Right cardiac atrium (tissue), 5 donors: ENCODE measurements at places on chromosomes 3 and 15.

- no peak for DNase-seq
These were observed 195.3 kb downstream of the ITPR1 start for GRCh38 chr3:4688411-4688810.

GRCh38 chr15:99402014-99402729 is 150.9 kb downstream of the LRRC28 start:
- DNase-seq = peak; percentile 19

GRCh38 chr3:184379358-184380184 is at the start of gene CHRD:
CHRD (plus strand) TSS chr3:184380054; CDS start chr3:184380319, 265 bp downstream.
- DNase-seq = peak; percentile 86

DNA sequence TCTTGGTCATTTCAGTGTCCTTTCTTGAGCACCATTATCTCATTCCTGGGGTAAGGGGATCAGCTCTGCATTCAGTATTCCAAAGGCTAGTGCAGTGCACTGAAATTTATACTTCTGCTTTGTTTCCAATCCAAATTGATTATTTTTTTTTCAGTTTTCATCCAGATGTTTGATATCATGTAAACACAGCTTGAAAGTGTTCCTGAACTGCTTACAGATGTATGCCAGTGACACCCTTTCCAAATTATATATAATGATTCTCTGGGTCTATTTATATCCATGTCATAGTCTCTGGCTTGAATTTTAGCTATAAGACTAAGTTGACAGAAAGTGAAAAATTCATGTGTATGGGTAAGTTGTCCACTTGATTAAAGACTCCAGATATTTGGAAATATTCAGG is 11.8 kb upstream of the TNFAIP8L3 start:
- DNase-seq = no peak

DNA sequence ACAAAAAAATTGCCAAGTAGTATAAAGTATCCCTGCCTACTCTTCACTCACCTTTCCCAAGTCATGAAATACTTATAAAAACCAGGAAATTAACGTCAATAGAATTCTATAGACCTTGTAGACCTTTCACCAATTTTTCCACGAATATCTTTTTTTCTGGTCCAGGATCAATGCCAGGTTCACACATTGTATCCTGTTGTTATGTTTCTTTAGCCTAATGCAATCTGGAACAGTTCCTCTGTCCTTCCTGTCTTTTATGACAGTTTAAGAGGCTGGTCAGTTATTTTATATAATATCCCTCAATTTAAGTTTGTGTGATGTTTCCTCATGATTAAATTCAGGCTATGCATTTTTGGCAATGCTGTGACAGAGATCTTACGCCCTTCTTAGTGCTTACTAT is 63.2 kb upstream of the MAGI1 start:
- no peak for DNase-seq

DNA sequence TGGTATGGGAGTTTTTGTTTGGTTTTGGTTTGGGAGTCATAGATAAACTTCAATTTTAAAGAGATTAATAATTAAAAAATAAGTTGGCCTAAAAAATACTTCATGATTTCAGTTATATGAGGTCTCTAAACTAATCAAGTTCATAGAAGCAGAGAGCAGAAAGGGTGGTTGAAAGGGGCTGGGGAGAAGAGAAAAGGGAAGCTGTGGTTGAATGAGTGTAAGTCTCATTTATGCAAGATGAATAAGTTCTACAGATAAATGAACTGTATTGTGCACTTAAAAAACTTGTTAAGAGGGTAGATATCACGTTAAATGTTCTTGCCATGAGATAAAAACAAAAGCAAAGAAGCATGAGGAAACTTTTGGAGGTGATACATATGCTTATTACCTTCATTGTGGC is 188.7 kb downstream of the NSUN3 start:
- no peak for DNase-seq

DNA sequence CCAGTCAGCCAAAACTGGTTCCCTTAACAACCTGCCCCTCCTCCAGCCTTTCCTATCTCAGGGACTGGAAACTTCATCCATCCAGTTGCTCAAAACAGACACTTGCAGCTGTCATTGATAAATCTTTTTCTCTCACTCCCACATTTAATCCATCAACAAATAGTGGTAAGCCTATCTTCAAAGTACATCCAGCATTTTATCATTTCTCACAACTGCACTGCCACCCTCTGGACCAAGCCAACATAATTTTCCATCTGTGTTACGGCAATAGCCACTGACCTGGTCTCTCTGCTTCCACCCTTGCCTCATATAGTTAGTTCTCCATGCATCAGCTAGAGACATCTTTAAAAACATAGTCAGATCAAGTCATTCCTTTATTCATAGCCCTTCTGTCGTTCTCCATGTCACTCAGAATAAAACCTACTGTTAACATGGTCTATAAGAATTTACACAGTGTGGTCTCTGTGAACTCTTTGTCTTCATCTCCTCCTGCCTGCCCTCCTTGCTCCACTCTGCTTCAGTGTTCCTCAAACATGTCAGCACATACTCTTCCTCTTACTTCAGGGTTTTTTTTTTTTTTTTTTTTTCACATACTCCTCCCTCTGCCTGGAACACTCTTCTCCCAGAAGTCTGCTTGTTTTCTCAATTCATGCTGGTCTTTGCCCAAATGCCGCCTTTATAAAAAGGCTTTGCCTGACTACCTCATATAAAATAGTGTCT is 102.5 kb upstream of the COL6A5 start:
- no peak for DNase-seq

GRCh38 chr3:11508346-11509172 is 135.2 kb downstream of the VGLL4 start:
- DNase-seq = no peak

GRCh38 chr3:177906126-177906511 is 630.1 kb upstream of the KCNMB2 start:
- no peak for DNase-seq

- DNase-seq = no peak
These were observed 1.1 kb upstream of the INTS14 start for GRCh38 chr15:65611888-65612615.

DNA sequence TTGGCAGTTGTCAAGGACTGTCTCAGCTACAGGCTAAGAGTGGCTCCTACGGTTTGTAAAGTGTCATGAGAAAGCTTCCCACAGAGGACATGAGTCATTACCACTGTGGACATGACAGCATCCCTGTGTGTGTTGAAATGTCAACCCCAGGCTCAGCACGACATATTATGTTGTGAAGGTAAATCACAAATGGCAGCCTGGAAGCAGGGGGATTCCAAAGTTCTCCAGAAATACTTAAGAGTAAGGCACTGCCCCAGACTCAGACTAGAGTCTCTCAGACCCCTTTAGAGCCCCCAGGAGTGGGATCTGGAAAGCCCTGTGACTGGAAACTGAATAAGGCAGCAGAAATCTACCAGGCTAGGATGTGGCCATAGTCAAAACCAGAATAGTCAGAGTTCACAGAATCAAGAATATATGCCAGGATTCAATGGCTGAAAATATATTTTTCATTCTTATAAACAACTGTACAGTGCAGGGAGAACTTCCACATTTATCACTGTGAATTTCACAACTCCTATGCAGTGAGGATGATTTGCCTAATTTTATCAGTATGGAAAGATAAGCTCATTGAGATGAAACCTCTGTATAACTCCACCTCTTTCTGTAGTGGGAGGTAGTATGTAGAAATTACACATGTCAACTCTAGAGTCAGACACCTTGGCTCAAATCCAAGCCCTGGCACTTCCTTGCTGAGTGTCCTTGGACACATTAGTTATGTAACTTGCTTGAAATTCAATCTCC is 237.1 kb upstream of the CFAP20DC start:
- peak; percentile 18 for DNase-seq

- no peak for DNase-seq
These were observed 34.5 kb downstream of the MAGI1 start for GRCh38 chr3:66004244-66004643.

- DNase-seq = no peak
These were observed 509.3 kb upstream of the PPP2R3A start for GRCh38 chr3:135456108-135456790.

DNA sequence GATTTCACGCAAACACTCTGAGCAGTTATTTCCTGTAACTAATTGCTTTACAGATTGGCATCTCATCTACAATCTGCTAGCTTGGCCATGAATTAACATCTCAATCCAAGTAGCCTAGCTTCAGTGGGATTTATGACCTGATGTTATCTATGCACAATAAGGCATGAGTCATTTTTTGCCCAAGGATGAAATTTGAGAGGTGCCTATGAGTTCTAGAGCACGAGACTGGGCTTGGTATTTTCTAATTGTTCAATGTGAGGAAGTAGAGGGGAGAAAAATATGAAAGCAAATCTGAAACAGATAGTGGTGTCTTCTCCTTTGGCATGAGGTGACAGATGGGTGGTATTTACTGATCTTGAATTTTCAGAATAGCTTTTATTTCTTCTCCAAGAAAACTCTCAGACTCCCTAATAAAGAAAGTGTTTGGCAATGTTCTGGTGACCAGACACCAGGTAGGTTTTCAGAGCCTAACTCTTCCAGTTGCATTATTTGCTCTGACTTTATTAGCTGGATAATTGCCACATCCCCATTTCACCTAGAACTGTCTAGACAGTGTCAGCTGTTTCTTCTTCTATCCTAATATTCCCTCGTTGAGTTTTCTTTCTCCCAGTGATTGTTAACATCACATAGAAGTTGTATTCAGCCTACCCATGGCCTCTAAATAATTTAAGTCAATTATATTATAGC is 301.0 kb upstream of the UMPS start:
- DNase-seq = no peak

DNA sequence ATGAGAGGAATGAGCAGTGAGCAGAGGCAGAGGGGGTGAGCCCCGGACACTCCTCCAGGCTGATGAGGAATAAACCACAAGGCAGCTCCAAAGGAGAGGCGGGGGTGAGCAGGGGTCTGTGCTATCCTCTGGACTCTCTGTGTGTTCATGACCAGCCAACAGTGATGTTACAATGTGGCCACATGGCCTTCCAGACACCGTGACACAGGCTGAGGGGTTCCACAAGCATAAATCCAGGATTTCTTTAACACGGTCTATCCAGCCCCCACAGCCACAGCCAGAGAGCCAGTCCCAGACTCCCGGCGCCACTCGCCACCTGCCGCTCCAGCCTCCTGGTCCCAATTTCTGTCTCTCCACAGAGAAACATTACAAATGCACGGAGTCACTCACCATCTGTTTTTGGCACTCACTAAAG is 24.4 kb downstream of the XXYLT1 start:
- peak; percentile 28 for DNase-seq

- DNase-seq = no peak
These were observed 13.2 kb upstream of the CCDC13 start for GRCh38 chr3:42786212-42786611.

GRCh38 chr3:70519913-70520659 is 207.6 kb upstream of the MDFIC2 start:
- no peak for DNase-seq
